ENCODE measurements at places on chromosomes 13 and 19. TPM values are rescaled to one million over a fixed set of nuclear protein-coding genes. Genes with fewer than 3 reads are reported as not detected.

The CSNK1A1L gene
- total RNA-seq, result not detected

The QPCTL gene
- 26.7 TPM for total RNA-seq

The EML2 gene
- 207 TPM for total RNA-seq

The ARHGEF18 gene
- total RNA-seq, result 44.4 TPM

The SERTM1 gene
- total RNA-seq, result not detected

The NBEA gene
- total RNA-seq, result 0.14 TPM

The DMKN gene
- 0.27 TPM for total RNA-seq

The CYP2B6 gene
- not detected for total RNA-seq

The C13orf42 gene
- total RNA-seq, result not detected

The LHFPL6 gene
- total RNA-seq, result 4.8 TPM

The GRIN3B gene
- 0.11 TPM for total RNA-seq

The LSR gene
- total RNA-seq, result 1.0 TPM

The OR7G2 gene
- total RNA-seq, result not detected

The CEACAM5 gene
- total RNA-seq, result not detected

The PALM gene
- total RNA-seq, result not detected

The HSD17B14 gene
- 0.89 TPM for total RNA-seq

The LILRA1 gene
- total RNA-seq, result not detected

The GPR18 gene
- total RNA-seq, result 8.4 TPM

The KLK10 gene
- not detected for total RNA-seq

The FPR1 gene
- not detected for total RNA-seq

The TEX29 gene
- 0.46 TPM for total RNA-seq

The NOTCH3 gene
- not detected for total RNA-seq

The LAIR1 gene
- 10.8 TPM for total RNA-seq

The ZNF581 gene
- total RNA-seq, result 26.6 TPM

The SHANK1 gene
- total RNA-seq, result not detected

The PSG5 gene
- total RNA-seq, result not detected

The NXNL1 gene
- total RNA-seq, result not detected

The APOC1 gene
- 3.1 TPM for total RNA-seq

The SHISA7 gene
- not detected for total RNA-seq

The CBY2 gene
- not detected for total RNA-seq

The ZNF534 gene
- not detected for total RNA-seq

The PCSK4 gene
- total RNA-seq, result 2.1 TPM

The NDFIP2 gene
- total RNA-seq, result 227 TPM

The TRPC4 gene
- not detected for total RNA-seq

The PNMA8B gene
- not detected for total RNA-seq

The CBARP gene
- 3.7 TPM for total RNA-seq

The ZNF835 gene
- 0.09 TPM for total RNA-seq

The IGFL3 gene
- total RNA-seq, result not detected

The BEST2 gene
- total RNA-seq, result 0.11 TPM

The ZNF600 gene
- 11.3 TPM for total RNA-seq

The NCAN gene
- 0.23 TPM for total RNA-seq

The IPO5 gene
- total RNA-seq, result 227 TPM

The FLT1 gene
- total RNA-seq, result 29.9 TPM

The DDX49 gene
- total RNA-seq, result 77.5 TPM

The PDE4C gene
- 0.14 TPM for total RNA-seq

The RFXAP gene
- total RNA-seq, result 13.5 TPM

The NCR1 gene
- total RNA-seq, result not detected

The LGI4 gene
- total RNA-seq, result not detected

The NLRP9 gene
- total RNA-seq, result not detected

The RBM26 gene
- 93.7 TPM for total RNA-seq

The FUT3 gene
- total RNA-seq, result not detected

The RASIP1 gene
- total RNA-seq, result 1.0 TPM

The CLEC4M gene
- total RNA-seq, result not detected

The PDCD5 gene
- 207 TPM for total RNA-seq

All from activated T-helper 2 cell treated with anti-CD3 and anti-CD28 coated beads, Interferon-gamma antibody, Interleukin-2, Interleukin-4, amounts not matched to agents 10 μg/mL and 5 μg/mL and 100 μg/mL, durations not matched to agents 14 hours and 24 hours and 36 hours (primary cell).